ENCODE measurements at places on chromosomes 16 and 17.

DNA sequence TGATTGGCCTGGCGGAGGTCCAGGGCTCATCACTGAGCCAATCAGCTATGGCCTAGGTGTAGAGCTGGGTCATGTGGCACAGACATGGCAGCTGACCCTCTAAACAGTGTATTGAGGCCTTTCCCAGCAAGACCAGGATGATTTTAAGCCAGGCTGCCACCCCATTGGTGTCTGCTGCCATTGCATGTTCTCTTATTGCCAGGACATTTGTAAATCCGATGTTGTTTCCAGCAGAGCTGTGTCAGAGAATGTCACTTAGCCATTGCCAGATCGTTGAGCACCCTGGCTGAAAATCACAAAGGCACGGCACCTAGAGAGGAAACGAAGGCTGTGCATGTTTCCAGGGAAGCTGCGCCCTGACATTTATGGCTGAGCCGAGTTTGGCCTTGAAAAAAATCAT, 33.4 kb downstream of the RBFOX1 start:
- DNase-seq, result no peak

GRCh38 chr16:11609474-11610120, 22.9 kb upstream of the LITAF start:
- no peak for DNase-seq

- no peak for DNase-seq
These were observed 5.1 kb downstream of the PRSS8 start for GRCh38 chr16:31130336-31130891.

DNA sequence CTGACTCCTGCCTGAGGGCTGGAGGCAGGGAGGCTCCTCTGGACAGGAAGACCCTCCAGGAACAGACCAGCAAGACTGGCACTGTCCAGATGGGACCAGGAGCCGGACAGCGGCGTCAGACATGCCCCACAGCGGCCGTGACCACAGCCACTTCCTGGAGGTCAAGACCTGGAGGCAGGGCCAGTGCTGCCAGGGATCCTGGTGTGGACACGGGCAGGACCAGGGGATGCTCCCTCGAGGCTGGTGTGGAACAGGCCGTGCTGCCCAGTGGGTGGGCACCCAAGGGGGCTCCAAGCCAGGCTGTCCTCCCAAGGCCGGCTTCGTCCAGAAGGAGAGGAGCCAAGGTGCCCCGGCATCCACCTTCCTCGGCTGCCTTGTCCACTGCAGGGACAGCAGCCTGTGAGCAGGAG, 4.5 kb upstream of the CCDC57 start:
- no peak for DNase-seq

GRCh38 chr16:88385831-88386815, 3.4 kb downstream of the ZNF469 start:
- no peak for DNase-seq

- no peak for DNase-seq
These were observed 5.4 kb upstream of the FSCN2 start for GRCh38 chr17:81522491-81523401.

- no peak for DNase-seq
These were observed 364.1 kb downstream of the CPPED1 start for GRCh38 chr16:12439399-12440227.

GRCh38 chr17:28372203-28372944, 880 bp downstream of the SARM1 start:
- DNase-seq, result no peak

DNA sequence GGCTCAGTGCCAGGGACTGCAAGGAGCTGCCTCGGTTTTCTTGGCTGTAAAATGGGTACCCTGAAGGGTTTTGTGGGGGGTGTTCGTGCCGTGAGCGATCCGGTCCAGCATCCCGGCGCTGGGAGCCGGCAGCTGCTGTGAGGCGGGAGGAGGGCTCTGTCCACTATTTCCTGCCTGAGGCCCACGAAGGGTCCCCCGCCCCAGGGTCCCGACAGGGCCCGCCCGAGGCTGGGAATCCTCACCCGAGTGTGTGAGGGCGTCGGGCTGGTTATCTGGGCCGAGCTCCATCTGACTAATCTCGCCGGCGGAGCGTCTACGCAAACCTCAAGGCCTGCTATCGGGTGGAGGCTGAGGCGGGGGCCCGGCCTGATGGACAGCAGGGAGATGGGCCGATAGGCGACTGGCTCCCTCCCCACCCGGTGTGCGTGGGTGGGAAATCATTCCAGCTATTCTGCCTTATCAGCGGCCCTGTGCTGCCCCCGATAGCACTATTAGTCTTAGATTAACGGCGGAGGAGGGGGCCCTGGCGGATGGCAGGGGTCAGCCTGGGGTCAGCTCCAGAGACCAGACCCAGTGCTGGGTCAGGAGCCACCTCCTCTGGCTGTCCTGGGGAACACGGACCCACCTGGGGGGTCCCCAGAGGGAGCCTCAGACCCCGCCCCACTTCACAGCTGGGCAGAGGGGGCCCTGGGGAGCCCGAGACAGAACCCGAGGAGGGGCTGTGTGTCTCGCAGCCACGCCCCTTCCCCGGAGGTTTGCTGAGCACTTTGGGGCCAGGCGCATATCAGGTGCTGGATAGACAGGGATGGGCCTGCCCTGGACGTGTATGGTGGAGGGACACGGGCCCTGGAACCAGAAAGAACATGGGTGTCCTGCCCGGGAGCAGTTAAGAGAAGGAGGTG, 44.7 kb downstream of the ZFPM1 start:
- DNase-seq, result no peak

DNA sequence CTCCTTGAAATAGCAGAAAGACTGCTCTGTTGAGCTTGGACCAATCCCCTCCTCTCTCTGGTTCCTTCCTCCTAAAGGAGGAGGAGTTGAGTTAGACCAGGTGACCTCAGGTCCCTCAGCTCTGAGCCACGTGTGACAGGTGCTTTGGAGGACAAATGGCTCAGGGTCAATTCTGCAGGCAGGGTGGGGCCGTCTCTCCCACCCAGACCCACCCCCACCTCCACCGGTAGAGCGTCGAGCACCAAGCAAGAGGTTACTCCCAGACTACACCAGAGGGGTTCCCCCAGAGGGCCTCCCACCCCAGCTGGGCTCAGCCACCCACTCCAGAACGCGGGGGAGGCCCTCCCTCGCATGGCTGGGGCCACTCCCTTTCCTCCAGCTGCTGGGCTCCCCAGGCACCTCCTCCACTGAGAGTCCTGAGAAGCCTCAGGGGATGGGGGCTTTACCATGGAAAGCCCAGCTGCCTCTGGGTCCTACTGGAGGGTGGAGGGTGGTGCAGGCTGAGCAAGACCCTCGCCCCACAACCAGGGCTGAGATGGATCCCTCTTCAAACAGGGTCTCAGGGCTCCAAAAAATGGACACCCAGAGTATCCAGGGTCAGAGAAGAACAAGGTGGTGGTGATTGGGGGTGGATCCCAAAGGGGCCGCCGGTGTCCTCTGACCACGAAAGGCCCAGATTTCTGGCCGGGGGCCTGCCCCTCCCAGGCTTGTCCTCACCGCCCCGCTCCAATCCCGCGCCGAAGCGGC, 7.6 kb downstream of the MYO1C start:
- DNase-seq, result no peak

GRCh38 chr17:79865351-79866210, 26.3 kb upstream of the CBX4 start:
- no peak for DNase-seq

DNA sequence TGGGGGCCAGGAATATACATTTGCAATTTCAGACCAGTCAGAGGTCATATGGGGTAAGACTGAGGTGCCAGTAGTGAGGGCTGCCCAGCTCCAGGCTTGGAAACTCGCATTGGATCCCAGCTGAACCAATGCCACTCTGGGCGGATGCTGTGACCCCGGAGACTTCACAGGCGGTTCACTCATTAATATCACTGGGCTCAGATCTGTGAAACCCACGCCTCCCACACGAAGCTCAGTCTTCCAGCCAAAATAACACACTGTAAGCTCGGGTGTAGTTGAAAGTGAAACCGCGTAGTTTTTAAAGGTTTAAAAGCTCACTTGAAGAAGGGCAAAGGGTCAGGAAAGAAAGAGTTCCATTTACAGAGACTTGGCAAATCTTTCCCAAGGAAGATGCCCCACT, 254.8 kb downstream of the FOXL1 start:
- no peak for DNase-seq

DNA sequence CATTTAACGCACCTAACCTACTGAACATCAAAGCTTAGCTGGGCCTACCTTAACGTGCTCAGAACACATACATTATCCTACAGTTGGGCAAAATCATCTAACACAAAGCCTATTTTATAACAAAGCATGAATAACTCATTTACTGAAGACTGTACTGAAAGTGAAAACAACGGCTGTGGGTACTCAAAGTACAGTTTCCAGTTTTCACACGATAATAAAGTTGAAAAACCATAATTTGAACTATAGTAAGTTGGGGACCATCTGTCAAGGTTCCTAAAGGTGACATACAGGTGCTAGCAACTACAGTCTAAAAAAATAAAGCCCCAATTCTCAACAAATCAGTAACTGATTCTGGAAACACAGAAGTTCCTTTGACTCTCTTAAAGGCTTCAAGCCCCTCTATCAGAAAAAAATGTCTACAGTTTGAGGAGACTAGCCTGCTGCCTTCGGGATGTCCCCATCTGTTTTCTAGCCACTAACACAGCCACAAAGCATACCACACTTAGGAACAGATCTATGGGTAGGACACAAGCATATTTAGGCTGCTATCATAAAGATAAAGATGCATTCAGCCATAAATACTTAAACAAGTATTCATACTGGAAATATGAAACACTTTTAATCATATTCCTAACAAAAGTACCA, 71.3 kb downstream of the KANSL1 start:
- DNase-seq, result no peak

GRCh38 chr16:70714581-70715054, 28.8 kb upstream of the MTSS2 start:
- DNase-seq, result no peak

GRCh38 chr16:1770328-1771187, 785 bp downstream of the NME3 start:
- no peak for DNase-seq

DNA sequence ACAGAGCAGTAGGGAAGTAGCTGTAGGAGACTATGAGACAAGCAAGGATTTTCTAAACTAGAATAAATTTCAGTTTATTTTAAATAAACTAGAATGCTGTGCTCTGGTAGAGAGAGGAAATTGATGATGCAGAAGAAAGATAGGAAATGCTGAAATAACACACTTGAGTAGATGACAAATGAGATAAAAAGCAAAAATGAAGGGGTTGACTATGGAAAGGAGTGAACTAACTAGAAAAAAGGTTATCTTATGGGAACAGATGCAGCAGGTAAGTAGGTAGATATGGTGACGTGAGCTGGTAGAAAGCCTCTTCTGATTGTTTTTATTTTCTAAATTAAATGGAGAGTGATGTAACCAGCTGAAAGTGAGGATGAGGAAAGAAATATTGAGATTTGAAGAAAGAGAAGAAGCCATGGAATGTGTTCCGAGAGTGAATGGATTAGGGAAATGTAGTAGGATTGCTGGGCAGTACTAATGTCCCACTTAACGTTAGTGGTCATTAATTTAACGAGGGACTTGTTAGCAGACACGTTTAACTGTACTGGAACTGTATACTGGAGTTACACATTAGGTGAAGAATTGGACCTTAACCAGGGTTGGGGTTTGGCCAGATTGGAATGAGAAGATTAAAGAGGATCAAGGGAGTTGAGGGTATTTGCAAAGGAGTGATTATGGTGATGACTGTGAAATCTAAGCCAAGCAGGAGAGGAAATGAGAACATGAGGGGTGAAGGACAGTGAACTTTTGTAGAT, 196.5 kb downstream of the TANC2 start:
- no peak for DNase-seq
